ENCODE measurements at places on chromosomes 12 and 14. TPM values are rescaled to one million over a fixed set of nuclear protein-coding genes. Genes with fewer than 3 reads are reported as not detected.

Gene FSCB
- total RNA-seq = not detected

Gene TSPAN9
- total RNA-seq = 13.0 TPM

Gene AQP6
- total RNA-seq = not detected

Gene PIWIL1
- not detected for total RNA-seq

Gene CDH24
- total RNA-seq = 3.3 TPM

Gene SERPINA10
- not detected for total RNA-seq

Gene TTC9
- total RNA-seq = 0.29 TPM

Gene C1RL
- 67.5 TPM for total RNA-seq

Gene GLIPR1L1
- not detected for total RNA-seq

Gene MYO1H
- not detected for total RNA-seq

Gene FAM222A
- total RNA-seq = 0.36 TPM

Gene CRACR2A
- total RNA-seq = 13.8 TPM

Gene KRT81
- total RNA-seq = 0.29 TPM

Gene NTF3
- under 0.01 TPM for total RNA-seq

Data from osteoblast (primary cell).